ENCODE measurements at places on chromosomes 6 and 20.

DNA sequence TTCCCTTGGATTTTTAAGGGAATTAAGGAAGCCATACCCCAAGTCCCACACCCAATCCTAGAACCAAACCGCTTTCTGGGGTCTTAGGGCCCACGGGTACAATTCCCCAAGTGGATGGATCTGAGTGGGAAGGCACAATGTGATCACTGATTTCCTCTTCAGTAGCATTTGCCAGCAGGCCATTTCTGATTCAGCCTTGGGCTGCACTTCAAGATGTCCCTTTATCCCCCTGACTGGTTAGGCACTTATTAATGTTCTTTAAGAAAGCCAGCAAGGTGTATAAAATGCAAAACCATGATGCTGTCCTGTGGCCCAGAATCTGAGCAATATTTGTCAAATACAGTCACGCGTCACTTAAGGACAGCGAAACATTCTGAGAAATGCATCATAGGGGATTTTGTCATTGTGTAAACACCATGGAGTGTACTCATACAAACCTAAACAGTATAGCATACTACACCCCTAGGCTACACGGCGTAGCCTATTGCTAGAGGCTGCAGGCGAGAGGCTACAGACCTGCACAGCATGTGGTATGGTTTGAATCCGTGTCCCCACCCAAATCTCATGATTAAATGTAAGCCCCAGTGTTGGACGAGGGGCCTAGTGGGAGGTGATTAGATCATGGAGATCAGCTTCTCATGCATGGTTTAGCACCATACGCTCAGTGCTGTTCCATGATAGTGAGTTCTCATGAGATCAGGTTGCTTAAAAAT is 234.2 kb downstream of the NRN1 start:
- peak; percentile 96 for DNase-seq

DNA sequence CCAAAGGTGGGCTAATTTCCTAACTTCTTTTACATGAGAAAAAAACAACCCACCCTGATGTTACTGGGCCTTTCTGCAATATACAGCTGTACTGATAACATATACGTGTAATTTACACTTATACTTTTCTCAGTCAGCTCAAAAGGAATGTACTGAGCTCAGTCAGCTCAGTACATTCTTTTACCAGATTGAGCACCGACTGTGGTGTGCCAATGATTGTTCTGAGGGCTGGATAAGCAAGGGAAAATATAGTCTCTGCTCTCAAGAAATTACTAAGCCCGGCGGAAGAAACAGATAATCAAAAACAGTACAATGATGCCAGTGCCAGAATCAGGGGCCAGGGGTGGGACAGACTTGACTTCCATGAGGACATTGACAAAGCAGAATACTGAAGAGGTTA is 10.0 kb upstream of the BLOC1S5 start:
- no peak for DNase-seq

DNA sequence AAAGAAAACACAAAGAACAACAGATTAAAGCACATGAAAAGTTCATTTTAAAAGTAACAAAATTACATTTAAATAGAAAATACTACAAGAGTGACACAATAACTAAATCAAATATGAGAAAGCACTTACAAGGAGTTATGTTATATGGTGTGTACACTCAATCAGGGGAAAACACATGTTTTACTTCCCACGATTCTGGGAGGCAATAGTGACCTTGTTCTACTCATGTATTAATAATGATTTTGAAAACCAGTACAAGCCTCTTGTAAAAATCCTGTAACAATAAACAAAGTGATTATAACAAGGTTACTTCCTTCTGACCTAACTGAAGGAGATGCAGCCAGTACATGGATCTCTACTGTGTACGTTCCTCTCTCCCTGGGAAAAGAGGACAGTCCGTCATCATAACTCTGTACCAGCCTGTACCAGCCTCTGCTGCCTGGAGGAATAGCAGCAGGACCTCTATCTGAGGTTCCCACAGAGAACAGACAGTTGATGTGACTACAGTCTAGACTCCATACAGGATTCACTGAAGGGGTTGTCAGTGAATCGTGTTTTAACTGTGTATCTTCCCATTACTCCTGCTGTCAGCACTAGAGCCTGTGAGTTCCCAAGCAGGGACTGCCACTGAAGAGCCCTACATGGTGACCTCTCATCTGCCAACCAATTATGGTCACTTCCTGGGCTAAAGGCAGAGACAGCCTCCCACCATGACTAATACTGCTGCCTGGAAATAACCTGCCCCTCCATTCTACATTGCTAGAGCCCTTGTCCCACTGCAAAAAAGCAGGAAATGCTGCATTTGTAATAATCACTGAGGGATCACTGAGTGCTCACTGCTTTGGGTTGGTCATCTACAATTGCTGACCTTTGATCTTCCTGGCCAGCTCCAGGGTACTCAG is 149.7 kb downstream of the KIF16B start:
- DNase-seq: peak; percentile 38

GRCh38 chr6:23097566-23097965 is 528.2 kb downstream of the HDGFL1 start:
- no peak for DNase-seq

DNA sequence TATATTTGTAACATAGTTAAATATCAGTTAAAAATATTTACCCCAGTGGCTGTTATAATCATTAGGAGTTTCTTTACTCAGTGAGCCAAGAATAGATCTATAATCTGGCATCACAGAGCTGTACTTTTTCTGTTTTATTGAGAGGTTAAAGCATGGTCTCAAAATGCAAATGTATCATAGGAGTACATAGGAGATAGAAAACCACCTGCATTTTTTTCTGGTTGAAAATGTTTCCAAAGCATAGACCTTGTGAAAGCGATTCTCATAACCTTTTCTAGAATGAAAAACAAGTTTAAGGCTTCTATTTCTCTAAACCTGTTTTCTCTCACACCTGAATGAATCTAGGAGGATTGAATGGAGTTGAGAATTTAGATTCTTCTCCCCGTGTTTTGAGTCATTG is 14.4 kb downstream of the KCNQ5 start:
- DNase-seq: no peak

- DNase-seq: no peak
Measured at GRCh38 chr6:148831064-148831463, 84.2 kb downstream of the UST start.

GRCh38 chr6:158244373-158244772 is 67.9 kb upstream of the TULP4 start:
- no peak for DNase-seq

DNA sequence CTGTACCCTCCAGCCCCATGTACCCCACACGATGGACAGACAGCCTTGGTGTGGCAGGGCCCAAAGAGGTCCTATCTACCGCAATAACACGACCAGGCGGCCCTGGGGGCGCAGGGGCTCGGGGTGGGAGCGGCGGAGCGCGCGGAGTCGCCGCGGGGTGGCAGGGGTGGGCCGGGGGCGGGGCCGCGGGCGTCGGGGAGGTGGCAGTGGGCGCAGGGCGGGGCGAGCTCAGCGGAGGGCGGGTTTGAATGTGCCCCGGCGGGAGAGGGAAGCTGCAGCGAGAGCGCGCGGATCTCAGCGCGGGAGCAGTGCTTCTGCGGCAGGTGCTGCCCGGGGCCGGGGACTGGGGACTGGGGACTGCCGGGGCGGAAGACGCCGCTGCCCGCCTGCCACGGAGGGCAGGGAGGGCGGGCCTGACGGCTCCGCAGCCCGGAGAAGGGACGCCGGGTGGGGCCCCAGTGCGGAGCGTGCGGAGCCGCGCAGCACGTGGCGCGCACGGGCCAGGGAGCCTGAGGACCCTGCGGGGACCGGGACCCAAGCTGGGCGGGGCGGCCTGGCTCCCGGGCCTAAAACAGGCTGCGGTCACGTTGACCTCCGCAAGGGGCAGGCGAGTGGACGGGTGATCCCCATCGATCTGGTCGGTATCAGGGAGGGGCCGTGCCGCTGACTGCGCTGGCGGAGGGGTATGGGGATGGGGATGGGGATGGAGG is at the start of gene SLC29A1:
TSS of gene SLC29A1 (plus strand) at position 277 of the 710 bp plus-strand sequence. CDS start 3,719 bp downstream, outside the sequence.
- DNase-seq: peak; percentile 90

- DNase-seq: peak; percentile 61
Measured at GRCh38 chr6:168582571-168582981, 141.6 kb downstream of the SMOC2 start.

DNA sequence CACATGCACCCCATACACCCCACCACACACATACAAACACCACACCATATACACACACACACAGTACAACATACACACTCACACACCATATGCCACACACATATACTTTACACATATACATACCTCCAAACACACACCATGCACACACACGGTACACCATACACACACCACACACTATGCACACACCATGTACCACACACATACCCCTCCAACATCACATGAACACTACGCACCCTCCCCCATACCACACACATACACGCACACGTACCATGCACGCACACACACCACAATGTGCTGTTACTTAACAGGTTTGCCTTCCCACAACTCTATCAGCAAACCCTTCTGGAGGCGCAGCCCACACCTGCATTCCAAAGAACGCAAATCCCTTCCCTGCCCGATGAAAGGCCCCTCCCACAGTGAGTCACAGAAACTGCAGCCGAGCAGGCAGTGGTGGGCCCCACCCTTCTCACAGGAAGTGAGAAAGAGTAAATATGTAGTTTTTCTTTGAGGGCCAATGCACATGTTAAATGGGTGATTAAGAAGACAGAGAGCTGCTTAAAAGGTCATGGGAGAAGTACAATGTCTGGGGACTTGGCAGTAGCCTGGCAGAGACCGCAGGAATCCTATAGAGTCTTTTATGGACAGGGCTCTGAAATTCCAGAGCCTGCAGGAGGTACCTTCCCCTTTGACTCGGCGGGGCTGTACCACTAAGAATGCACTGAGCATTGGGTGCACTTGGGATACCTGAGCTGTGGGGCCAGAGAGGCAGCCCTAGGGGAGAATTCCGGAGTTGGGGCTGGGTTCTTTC is 34.1 kb upstream of the EZR start:
- peak; percentile 93 for DNase-seq

GRCh38 chr6:17038316-17038715 is 63.5 kb upstream of the STMND1 start:
- no peak for DNase-seq

GRCh38 chr20:43415661-43416430 is 41.9 kb upstream of the SRSF6 start:
- DNase-seq: no peak

DNA sequence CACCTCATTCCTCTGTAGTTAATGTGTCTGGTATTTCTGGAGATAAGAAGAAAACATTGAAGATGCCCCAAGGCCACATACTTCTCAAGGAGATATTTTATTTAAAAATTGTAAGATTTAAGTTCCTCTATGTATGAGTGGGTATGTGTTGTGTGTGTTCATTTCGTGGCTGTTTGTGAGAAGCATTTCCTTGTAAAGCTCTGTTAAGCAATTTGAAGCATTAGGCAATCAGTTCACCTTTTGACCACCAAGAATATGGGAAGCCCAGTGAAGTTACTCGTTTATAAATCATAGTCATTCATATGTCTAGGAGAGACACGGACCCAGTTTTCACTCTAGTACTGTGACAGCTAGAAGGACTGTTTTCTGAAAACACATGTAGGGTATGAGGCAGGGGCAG is 717.6 kb upstream of the MAP3K7 start:
- DNase-seq: no peak

GRCh38 chr6:32472781-32473375 is 33.2 kb downstream of the HLA-DRA start:
- DNase-seq: no peak

GRCh38 chr6:38997128-38997761 is 51.3 kb upstream of the GLP1R start:
- DNase-seq: peak; percentile 47

- DNase-seq: no peak
Measured at GRCh38 chr20:48983423-48984400, 62.2 kb downstream of the ARFGEF2 start.

- DNase-seq: no peak
Measured at GRCh38 chr6:105786449-105786848, 299.7 kb upstream of the PRDM1 start.

- DNase-seq: no peak
Measured at GRCh38 chr20:38084425-38084951, 50.9 kb downstream of the RPRD1B start.

- DNase-seq: no peak
Measured at GRCh38 chr6:21733311-21733710, 139.8 kb downstream of the SOX4 start.

DNA sequence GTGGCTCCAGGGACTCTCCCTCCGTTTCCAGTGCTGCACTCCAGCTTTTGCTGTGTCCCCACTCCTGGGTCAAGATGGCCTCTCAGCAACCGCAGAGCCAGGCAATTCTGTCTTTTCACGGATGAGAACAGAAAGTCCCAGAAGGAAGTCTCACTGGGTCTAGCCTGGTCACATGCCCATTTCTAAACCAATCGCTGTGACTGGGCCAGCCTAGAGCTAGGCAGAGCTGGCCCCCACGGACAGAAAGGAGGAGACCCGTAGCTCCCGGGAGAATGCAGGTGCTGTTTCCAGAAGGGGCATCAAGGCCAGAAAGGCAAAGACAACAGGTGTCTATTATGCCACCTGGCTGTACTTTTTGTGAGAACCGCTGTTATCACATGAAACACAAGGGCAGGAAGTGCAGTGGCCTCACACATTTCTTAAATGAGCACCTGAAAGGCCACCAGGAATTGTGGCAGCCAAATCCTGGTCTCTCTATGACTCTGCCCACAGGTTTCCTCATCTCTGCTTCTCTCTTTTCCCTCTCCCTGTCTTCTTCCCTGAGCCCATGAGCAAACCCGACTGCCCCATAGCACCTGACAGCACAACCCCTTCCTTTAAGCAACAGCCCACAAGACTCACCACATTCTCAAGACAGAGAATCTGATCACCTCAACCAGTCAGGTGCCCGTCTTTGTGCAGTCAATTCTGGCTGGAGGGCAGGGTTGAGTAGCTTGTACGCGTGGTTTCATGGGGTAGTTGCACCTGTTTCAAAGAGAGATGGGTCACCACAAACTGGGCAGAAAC is 37.1 kb upstream of the B4GALT5 start:
- DNase-seq: peak; percentile 47

GRCh38 chr6:1695546-1696462 is 86.1 kb downstream of the FOXC1 start:
- DNase-seq: no peak

GRCh38 chr20:62602550-62602949 is 39.8 kb upstream of the SLCO4A1 start:
- DNase-seq: no peak

- DNase-seq: no peak
Measured at GRCh38 chr6:10441004-10441654, 26.3 kb upstream of the TFAP2A start.

- DNase-seq: peak; percentile 96
Measured at GRCh38 chr20:34546751-34547181, 11.8 kb upstream of the MAP1LC3A start.

GRCh38 chr6:140382355-140382754 is 1007.9 kb upstream of the CITED2 start:
- no peak for DNase-seq

DNA sequence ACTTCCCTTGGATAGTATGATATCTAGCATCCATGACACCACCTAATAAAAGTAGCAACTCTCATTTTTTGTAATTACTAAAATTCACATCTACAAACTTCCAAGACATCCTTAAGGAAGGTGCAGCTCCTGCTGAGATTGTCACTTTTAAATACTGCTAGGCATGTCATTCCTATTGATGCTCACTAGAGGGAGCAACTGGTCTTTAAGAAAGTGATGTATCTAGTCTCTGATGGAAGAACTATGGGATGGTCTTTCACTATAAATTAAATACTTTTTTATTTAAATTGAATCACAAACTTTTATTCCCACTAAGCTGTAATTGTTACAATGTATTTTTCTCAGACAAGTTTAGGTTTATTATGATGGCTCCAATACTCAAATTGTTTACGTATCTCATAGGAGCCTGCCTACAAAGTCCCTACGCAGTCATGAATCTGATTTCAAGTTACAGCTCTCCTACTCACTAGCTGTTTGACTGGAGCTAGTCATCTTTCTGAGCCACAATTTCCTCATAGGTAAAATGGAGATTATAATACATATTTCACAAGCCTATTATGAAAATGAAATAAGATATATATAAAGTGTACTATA is 8.1 kb upstream of the TSPYL1 start:
- DNase-seq: peak; percentile 53

GRCh38 chr20:46814366-46815232 is 80.0 kb upstream of the EYA2 start:
- DNase-seq: peak; percentile 90
